ENCODE measurements at places on chromosomes 3 and 15.

- no peak for DNase-seq
These were observed 62.6 kb upstream of the VGLL3 start for GRCh38 chr3:87053553-87053952.

GRCh38 chr3:121545049-121545573 is 677 bp downstream of the POLQ start:
- peak; percentile 28 for DNase-seq

DNA sequence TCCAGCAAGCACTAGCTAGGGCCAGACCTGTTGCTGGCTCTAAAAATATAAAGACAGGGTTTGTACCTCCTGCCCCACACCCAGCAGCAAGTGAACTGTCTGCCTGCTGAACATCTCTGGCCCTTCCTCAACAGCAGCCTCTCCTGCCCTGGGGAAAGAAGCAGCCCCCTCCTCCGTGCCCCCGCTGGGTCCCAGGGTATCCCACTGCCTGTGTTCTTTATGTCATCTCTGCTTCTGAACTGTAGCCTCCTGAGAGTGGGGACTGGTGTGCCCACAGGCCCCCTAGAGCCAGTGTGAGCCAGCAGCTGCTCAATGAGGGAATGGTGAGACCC is 54.5 kb downstream of the ACAD9 start:
- DNase-seq, result no peak

GRCh38 chr3:13044496-13045240 is 28.6 kb downstream of the IQSEC1 start:
- no peak for DNase-seq

DNA sequence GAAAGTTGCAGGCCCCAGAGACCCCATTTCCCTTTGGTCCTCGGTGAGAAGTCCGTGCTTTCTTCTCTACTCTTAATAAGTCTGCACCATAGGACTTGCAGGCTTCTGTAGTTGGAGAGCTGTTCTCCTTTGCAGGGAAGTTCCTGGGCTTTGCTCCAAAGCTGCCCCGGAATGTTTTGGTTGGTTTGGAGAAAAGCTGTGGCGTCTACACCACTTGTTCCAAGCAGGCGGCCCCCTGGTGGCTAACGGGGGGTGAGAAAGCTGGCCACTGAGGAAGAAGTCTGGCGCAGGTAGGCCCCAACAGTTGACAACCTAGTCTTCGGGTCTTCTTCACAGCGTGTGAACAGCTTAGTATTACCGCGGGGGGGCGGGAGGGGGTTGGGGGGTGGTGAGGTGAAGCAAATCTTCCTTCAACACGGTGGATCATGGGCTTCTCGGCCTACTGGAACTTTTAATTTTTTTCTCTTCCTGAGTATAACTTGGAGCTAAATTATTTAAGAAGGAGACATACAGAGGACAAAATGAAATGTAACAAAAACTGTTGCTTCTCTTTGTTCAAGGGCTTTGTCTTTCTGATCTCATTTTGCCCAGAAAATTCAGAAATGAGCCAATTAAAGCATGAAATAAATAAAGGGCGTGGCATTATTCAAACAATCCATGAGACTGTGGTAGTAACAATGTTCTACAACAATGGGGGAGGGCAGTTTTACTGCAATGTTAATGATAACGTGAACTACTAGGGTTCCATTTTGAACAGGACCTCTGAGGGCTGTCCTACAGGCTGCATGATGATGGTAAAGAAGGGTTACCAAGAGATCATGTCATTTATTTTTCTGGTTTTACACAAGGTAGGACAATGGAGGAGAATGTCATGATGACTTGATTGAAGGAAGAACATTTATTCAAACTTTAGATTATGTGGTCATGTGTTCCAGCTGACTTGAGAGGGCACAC is 2.2 kb upstream of the THRB start:
- DNase-seq, result no peak

DNA sequence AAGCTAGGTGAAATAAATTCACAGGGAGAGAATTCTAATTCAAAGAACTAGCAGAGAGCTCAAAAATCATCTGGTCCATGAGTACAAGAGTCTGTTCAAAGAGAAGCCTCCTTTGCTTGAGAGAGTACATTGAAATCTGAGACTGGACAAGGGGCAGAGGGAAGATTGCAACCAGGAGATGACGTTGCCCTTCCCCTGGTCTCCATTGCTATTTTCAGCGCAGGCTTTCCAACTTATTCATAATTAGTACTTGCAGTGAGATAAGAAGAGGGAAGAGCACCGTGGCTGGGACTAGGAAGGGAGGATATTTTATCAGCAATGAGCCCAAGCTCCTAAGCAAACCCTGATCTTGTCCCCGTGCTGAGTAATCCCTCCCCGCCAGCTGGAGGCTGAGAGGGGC is 251.8 kb upstream of the RORA start:
- no peak for DNase-seq

DNA sequence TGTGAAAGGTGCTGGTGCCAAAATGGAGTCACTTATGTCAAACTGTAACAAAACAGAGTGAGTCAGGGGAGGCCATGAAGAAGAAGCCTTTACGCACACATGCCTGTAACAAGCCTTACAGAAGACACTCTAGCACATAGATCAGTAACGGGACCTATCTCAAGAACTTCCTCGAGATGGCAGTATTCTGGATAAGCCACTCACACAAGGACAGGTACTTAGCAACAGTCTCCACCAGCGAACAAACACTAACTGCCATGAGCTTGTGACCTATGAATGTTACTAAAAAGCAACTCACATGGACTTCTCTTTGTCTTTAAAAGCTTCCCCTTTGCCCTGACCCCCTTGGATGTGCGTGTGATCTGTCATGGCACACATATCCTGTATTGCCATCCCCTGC is 235.1 kb downstream of the CD47 start:
- DNase-seq, result peak; percentile 9

- DNase-seq, result no peak
These were observed 395.2 kb downstream of the TUSC7 start for GRCh38 chr3:117104792-117105191.

GRCh38 chr15:25946241-25946805 is 83.2 kb upstream of the ATP10A start:
- DNase-seq, result no peak

GRCh38 chr15:94667109-94667508 is 435.7 kb downstream of the MCTP2 start:
- DNase-seq, result no peak

- DNase-seq, result peak; percentile 57
These were observed 88.7 kb downstream of the GABRG3 start for GRCh38 chr15:27059610-27060202.

DNA sequence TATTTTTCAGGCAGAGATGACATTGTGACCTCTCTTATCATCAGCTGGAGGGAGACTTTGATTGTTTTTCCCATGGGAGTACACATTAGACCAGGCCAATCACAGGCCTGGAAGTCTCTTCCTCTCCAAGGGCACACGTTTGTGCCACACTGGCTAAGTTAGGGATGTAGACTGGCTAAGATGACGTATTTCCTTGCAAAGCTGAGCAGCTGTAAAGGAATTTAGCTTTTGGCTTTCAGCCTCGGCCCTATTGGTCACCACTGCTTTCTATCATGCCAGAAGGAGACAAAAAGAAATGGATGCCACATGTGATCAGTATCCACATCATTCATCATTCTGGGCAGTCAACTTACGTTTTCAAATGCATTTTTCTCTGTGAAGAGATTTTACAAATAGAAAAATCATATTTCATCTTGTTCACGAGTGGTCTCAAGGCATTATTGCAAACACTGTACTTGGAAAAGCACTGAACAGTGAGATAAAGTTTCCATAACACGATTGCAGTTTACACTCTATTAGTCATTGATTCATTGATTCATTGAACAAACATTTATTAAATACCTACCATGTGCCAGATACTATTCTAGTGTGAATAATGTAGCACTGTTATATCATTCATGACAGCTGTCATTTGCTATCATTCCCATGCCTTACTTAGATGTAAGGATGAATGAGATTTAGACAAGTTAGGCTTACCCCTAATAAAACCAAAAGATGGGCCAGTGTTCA is 27.0 kb upstream of the RNF7 start:
- no peak for DNase-seq

- DNase-seq, result no peak
These were observed 1.3 kb upstream of the ABCF3 start for GRCh38 chr3:184184546-184185230.

DNA sequence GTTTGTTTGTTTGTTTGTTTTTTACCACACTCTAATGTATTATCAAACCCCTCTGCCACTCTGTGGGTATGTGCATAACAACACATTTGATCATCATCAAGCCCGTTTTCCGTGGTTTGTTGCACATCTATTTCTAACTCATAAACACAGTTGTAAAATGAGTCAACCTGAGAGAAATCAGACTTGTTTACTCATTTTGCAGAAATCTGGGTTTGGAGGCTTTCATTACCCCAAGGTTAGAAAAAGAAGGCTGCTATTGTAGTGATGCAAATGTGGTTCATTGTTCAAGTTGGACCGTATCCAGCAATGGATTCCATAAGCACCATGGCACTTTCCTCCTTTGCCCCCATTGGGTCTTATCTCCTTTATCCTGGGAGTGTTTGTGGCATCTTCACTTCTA is 353.2 kb upstream of the SOX2 start:
- DNase-seq, result peak; percentile 55

DNA sequence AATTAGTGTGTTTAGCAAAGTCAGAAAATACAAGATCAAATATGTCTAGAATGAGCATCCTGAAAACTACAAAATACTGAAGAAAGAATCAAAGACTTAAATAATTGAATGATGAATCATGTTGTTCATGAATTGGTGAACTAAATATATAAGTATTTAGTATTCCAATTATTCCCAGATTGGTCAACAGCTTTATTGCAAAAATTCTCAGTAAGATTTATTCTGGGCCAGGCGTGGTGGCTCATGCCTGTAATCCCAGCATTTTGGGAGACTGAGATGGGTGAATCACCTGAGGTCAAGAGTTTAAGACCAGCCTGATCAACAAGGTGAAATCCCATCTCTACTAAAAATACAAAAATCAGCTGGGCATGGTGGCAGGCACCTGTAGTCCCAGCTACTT is 250.0 kb upstream of the NECTIN3 start:
- DNase-seq, result no peak

GRCh38 chr3:180229113-180229512 is 192.4 kb upstream of the PEX5L start:
- no peak for DNase-seq

DNA sequence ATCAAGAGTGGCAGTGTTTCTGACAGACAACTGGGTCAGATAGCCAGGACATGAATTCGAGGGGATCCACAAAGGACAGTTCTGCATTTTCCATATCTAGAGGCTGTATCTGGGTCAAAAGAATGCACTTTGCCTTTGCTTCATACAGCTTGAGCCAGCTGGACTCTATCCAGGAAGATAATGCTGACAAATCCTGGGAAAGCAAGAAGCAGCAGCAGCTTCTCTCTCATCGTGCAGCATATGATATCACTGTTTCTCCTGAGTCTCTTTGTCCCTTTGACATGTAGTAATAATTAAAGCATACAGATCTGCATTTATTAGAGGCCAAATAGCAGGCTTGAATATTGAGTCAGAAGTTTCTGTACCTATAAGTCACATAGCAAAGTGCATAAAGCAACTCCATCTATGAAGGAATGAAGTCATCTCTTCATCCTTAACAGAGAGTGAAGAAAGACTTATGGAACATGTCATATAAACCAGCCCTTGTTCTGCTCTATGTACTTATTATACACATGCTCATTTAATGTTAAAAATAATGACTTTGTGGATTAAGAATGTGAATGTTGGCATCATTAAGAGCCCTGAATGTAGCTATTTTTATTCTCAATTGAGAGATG is 236.8 kb upstream of the GBE1 start:
- DNase-seq, result no peak

DNA sequence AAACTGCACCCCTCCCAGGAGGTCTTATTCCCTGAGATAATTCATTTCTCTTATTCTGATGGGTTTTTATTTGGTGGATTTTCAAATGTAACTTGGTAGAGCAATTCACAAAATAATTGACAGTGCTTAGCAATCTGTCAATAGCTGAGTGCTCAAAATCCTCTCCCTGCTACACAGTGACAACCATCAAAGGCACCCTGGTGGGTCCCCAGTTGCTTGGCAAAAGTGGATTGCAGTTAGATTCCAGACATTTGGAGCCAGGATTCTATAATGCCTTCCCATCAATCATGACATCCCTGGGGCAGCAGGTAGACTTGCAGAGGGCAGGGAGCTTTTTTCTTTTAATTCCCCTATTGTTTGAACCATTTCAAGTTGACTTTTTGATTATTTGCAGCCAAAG is 59.0 kb downstream of the FHIT start:
- DNase-seq, result no peak

DNA sequence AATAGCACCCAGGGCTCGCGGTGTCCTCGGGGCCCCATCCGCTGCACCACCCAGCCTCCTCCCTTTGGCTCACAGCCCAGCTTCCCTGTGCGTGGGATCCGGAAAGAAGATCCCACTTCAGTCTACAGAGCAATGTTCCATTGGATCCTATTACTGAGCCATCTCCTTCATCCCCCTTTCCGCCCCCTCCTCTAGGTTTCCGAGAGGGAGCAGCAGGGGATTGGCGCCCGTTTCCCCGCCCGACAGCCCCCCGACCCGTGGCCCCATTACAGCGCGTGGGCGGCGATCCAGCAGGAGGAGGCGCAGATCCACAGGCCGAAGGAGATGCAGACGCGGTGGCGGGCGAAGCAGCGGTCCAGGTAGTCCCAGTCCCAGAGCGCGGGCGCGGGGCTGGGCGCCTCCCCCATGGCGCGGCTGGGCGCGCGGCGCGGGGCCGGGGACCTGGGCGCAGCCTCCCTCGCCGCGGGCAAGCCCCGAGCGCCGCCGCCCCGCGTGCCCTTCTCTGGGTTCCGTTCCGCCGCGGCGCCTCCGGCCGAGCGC is 340 bp downstream of the TMEM44 start:
- no peak for DNase-seq

- DNase-seq, result no peak
These were observed 284.6 kb upstream of the C2CD4B start for GRCh38 chr15:62449638-62450037.

- DNase-seq, result no peak
These were observed 384 bp upstream of the LEKR1 start for GRCh38 chr3:156825795-156826143.

- no peak for DNase-seq
These were observed 36.5 kb upstream of the INSYN1 start for GRCh38 chr15:73789521-73790240.

- DNase-seq, result peak; percentile 63
These were observed 430.2 kb downstream of the LPP start for GRCh38 chr3:188584162-188584529.

DNA sequence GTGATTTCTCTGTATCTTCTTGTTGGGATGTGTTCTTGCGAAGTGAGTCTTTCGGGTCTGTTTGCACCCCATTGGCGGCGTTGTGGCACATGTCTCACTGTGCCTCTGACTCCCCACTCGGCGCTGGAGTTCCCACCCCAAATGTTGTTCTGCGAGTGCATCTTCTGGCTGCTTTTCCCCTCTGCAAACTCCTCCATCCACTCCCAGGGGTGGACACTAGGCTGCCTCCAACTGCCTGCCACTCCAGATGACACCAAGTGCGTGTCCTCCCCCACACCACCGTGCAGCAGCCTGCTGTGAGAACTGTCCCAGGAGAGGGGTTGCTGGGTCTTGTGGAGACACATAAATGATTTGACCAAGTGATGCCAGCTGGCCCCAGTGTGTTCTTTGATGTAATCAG is 17.6 kb downstream of the EFCC1 start:
- no peak for DNase-seq

- DNase-seq, result no peak
These were observed 458 bp upstream of the STAC start for GRCh38 chr3:36379872-36380220.

GRCh38 chr3:128407247-128407646 is 59.4 kb downstream of the DNAJB8 start:
- DNase-seq, result no peak

- DNase-seq, result no peak
These were observed 281.7 kb downstream of the EFHB start for GRCh38 chr3:19652336-19652735.
